Activated CD4-positive, CD25-positive, alpha-beta regulatory T cell (primary cell): ENCODE measurements at places on chromosomes 13 and 19.

DNA sequence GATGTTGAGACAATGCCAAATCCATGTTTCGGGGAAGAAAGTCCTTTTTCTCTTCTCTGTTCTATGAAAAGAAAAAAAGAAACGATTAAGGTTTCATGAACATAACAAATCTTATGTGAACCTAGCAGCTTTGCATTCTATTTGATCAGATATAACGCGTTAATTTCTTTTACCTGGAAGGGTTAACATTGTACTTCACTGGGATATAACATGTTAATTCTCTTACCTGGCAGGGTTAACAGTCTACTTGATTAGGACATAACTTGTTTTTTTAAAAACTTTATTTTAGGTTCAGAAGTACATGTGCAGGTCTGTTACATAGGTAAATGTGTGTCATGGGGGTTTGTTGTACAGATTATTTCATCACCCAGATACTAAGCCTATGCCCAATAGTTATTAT lies 68.8 kb downstream of the CPAMD8 start:
- DNase-seq, result no peak

GRCh38 chr13:89514534-89515312 lies 1832.8 kb upstream of the MIR17HG start:
- no peak for DNase-seq

- no peak for DNase-seq
Observed at GRCh38 chr19:30174791-30175190, 197.4 kb upstream of the ZNF536 start.

- DNase-seq, result no peak
Observed at GRCh38 chr19:47379381-47379938, 30.3 kb downstream of the DHX34 start.
